ENCODE measurements at places on chromosomes 6 and 20.

- peak; percentile 39 for DNase-seq
Measured at GRCh38 chr6:71393471-71393870, 104.9 kb downstream of the OGFRL1 start.

GRCh38 chr6:120354452-120355098 is 979.7 kb downstream of the TBC1D32 start:
- no peak for DNase-seq

GRCh38 chr6:3381233-3381921 is 75.5 kb downstream of the SLC22A23 start:
- no peak for DNase-seq

DNA sequence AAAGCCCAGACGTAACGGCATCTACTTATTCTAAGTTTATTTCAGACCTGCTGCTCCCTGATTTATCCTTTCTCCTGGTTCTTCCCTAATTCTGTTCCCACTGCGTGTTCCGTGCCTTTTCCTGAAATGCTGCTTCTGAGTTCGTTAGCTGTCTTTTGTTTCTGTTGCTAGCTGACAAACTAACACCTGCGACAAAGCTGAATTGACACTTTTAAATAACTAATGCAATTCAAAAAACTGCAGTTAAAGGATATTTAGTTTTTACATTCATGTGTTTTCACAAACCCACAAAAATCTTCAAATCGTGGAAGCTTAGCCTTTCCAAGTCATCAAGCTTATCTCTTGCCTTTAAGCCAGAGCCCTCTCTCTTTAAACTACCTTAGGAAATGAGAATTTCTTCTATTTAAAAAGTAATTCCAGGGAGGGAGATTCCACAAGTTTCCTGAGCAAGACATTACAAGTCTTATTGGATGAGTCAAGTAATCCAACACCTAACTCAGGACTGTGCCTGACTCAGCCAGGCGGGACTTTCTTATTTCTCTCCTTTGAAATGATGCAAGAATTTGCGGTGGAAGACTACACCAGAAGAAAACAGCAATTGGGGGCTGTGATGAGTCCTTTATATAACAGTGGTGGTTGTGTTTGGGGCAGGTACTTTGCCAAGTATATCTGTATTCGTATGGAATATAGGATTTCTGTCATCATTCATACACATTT is 6.3 kb downstream of the ADTRP start:
- peak; percentile 98 for DNase-seq

GRCh38 chr6:2764610-2765165 is 505 bp upstream of the WRNIP1 start:
- peak; percentile 70 for DNase-seq

DNA sequence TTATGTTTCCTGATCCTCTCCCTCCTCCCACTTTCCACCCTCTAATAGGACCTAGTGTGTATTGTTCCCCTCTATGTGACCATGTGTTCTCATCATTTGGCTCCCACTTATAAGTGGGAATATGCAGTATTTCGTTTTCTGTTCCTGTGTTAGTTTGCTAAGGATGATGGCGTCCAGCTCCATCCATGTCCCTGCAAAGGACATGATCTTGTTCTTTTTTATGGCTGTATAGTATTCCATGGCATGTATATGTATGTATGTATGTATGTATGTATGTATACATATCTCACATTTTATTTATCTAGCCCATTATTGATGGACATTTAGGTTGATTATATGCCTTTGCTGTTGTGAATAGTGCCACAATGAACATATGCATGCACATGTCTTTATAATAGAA is 188.7 kb downstream of the RFPL4B start:
- DNase-seq, result no peak

DNA sequence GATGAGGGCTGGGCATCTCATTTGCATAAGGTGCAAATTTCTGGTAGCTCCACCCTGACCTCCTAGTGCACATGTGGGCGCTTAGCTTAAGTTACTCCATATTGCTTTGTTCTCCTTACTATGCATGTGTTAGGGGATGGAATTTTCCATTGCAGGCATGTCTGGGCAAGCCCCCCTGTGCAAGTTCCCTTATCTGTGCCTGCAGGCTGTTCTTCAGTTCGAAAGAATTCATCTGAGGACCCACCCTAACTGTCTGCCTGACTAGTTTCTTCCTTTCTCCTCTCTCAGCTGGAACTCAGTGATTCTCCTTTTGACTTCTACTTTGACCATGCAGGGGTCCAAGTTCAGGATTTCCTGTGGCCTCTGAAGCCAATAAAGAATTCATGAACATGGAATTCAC is 30.2 kb downstream of the CCDC170 start:
- no peak for DNase-seq

DNA sequence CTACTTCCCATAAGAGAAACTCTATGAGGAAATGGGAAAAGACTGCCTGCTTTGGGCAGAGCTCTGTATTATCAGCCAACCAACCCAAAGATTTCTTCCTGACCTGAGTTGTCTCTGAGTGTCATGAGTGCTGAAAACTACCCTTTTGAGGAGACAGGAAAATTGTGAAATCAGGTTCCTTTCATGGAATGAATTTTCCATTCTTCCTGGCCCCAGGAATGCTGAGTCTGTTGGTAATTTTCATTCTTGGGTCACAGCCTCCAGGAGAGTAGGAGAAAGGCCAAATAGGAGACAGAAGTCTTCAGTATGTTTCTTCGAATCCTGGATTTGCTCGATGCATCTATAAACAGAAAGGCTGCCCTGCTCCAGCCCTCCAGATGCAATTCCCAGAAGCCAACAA is 53.6 kb downstream of the SCML4 start:
- no peak for DNase-seq

GRCh38 chr6:111486921-111487320 is 3.9 kb upstream of the REV3L start:
- no peak for DNase-seq

DNA sequence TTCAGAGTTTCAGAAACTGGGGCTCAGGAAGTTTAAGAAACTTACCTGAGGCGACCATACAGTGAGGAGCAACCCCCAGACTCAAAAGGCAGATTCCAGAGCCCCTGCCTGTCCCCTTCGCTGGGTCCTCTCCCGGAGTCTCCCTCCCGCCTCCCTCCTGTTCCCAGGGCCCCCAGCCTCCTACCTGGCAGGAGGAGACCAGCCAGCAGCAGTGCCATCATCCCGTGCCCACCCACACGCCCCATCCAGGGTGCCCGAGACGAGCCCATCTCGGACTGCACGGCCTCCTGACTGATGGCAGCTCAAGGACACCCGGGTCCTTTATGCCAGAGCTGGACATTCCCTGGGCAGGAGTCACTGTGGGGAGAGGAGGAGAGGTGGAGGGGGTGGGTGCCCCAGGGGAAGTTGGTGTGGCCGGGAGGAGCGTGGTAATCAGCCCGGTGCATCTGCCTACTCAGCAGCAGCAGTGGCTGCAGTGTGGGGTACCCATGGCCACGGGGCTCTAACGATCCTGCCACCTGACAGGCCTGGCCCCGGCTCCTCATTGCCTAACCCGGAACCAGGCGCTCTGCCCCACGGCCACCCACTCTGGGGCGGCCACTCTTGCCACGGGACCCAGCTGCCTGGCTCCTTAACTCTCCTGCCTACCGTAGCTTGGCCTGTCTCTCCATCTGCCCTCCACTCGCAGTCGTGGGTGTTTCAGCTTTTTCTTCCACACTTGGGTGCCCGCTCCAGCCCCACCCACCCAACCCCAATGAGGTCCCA is at the start of gene CDSN:
TSS of gene CDSN (minus strand) at position 296 of the 765 bp plus-strand sequence. CDS start at position 269, 27 bp downstream.
- DNase-seq, result no peak

DNA sequence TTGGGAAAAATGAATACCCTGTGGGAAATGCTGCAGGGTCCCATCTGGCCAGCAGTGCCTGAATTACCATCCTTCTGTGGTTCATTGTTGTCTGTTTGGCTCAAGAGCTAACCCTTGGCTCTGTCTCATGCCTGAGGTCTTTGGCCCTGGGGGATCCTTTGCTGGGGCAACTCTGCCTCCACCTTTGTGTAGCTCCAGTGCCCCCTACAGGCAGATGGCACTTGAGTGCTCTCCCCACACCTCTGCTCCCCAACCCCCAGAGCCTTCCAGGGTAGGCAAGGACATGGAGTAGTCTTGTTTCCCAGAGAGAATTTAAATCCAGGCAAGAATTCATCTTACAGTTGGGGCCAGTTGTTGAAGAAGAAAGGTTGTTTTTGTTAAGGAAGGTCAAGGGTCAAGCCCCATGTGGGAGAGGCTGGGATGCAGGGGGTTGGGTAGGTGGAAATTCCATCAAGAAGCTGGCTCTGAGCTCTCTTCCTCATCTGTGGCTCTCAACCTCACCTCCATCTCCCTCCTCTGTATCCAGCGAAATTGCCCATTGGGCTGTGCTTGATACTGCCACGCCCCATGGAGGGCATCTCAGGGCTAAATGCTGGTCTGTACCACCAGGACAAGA is 44.2 kb downstream of the ZNF831 start:
- no peak for DNase-seq

- DNase-seq, result peak; percentile 41
Measured at GRCh38 chr20:25053255-25054031, 4.5 kb downstream of the ACSS1 start.

GRCh38 chr6:44245912-44246662 is 814 bp upstream of the HSP90AB1 start:
- peak; percentile 81 for DNase-seq

DNA sequence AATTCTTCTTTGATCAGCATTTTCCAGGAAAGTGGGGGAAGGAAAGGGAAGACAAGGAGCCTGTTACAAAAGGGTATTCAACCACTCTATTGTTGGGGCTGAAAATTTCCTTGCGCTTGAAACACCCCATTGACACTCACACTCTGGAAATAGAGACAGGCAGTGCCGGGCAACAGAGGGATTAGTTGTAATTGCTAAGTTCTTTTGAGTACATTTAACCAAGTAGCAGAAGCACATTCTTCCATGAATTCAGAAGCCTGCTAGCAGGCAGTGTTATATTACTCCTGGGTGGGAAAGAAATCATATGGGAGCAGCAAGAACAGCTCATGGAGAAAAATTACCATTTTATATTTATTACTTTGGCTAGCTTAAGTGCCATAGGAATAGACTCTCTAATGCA is 745.5 kb downstream of the C6orf118 start:
- no peak for DNase-seq

GRCh38 chr6:112221981-112222852 is 32.1 kb downstream of the LAMA4 start:
- peak; percentile 80 for DNase-seq

DNA sequence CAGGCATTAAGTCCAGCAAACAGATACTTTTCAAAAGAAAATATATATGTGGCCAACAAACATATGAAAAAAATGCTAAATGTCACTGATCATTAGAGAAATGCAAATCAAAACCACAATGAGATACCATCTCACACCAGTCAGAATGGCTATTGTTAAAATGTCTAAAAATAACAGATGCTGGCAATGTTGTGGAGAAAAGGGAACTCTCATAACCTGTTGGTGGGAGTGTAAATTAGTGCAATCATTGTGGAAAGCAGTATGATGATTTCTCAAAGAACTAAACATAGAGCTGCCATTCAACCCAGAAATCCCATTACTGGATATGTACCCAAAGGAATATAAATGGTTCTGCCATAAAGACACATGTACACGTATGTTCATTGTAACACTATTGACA is 20.6 kb downstream of the KCNQ5 start:
- DNase-seq, result no peak

GRCh38 chr6:17948725-17949124 is 38.7 kb downstream of the KIF13A start:
- DNase-seq, result no peak

GRCh38 chr6:150272264-150272975 is 96.4 kb upstream of the IYD start:
- no peak for DNase-seq

DNA sequence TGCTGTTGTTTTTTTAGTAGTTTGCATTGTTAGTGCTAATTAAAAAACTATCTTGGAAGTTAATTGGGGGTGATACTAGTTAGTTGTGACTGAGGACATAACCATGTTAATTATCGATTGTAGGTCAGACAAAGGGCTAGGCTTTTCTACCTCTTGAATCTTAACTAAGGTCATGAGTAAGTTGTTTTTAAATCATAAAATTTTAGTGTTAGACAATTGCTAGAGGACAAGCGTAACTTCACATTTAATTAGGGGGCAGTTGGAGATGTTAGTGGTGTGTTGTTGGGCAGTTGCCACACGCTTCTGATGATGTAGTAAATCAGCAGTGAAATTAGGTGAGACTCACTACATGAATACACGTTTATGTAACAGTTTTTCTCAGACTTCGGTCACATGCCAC is 619.1 kb upstream of the FLRT3 start:
- no peak for DNase-seq

DNA sequence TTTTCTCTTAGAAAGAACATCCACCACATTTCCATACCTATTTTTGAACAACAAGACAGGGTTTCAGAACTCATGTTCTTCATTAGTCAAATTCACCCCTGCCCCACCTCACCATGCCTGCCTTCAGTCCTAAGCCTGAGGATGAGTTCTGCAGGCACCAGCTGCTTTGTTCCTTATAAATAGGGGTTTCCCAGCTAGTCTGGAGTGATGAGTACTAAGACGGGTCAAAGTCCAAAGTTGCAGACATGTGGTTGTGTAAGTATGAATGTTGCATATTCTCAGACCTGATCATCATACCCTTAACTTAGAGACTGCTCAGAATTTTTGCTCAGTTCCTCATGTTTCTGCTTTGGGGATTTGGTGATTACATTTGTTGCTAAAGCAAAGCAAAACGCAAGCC is 257.7 kb upstream of the CDYL start:
- peak; percentile 94 for DNase-seq

DNA sequence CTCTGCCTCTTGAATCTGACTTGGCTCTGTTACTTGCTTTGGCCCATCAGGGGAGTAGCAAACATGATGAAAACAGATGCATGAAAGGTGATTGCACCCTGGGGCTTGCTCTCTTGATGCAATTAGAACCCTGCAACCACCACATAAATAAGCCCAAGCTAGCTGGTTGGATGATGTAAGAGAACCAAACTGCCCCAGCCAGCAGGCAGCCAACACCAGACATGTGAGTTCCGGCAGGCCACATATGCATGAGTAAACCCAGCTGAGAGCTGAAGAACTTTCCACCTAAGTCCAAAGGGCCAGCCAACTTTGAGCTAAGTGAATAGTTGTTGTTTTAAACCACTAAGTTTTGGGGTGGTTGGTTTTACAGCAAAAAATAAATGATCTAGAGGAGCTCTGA is 268.4 kb downstream of the FARS2 start:
- no peak for DNase-seq

GRCh38 chr20:25453035-25453810 is 45.8 kb downstream of the GINS1 start:
- peak; percentile 43 for DNase-seq

DNA sequence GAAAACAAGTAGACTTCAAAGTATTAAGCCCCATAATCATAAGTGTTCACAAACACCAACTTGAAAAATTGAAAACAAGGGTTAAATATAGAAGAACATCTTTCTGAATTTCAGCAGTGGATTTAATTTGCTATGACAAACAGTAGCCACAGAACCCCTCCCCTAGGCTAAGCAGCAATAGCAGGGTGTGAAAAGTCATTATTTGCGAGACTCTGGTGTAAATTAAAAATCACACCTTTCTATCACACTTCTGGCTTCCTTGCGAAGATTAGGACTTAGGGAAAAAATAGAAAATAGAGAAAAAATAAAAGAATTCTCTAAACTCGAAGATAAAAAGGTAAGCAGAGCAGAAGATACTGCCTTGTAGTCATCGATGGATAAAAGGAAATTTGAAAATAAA is 6.1 kb downstream of the SAMD3 start:
- no peak for DNase-seq

GRCh38 chr6:154614101-154614500 is 103.6 kb upstream of the CNKSR3 start:
- peak; percentile 22 for DNase-seq

- no peak for DNase-seq
Measured at GRCh38 chr20:1188347-1188746, 3.6 kb upstream of the TMEM74B start.
